ENCODE measurements at places on chromosomes 16 and 17. TPM values are rescaled to one million over a fixed set of nuclear protein-coding genes. Genes with fewer than 3 reads are reported as not detected.
A peak's percentile ranks its signal among the peaks of the same experiment; 100 is the strongest.

The DPEP3 gene
- polyA plus RNA-seq = 0.09 TPM

The KCNH6 gene
- polyA plus RNA-seq = 6.9 TPM

The TBC1D3 gene
- polyA plus RNA-seq = not detected

The PIRT gene
- 6.5 TPM for polyA plus RNA-seq

The GP2 gene
- polyA plus RNA-seq = 5.4 TPM

The DNAJC7 gene
- 93.0 TPM for polyA plus RNA-seq

The GFER gene
- polyA plus RNA-seq = 48.5 TPM

The CTRB2 gene
- not detected for polyA plus RNA-seq

DNA sequence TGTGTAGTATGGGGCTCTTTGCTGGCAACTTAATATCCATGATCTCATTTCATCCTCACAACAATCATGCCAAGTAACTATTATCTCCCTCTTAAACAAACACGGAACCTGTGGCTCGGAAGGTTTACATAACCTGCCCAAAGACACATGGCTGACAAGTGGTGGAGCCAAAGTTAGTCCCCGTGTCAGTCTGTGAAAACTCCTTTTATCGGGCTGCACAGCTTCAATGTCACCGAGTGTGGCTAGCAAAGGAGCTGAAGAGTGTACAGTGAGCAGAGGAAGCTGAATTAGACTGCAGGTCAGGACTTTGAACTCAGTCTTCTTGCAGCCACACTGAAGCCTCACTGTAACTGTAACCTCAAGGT lies 80.3 kb downstream of the PARN start:
- DNase-seq = peak; percentile 72

DNA sequence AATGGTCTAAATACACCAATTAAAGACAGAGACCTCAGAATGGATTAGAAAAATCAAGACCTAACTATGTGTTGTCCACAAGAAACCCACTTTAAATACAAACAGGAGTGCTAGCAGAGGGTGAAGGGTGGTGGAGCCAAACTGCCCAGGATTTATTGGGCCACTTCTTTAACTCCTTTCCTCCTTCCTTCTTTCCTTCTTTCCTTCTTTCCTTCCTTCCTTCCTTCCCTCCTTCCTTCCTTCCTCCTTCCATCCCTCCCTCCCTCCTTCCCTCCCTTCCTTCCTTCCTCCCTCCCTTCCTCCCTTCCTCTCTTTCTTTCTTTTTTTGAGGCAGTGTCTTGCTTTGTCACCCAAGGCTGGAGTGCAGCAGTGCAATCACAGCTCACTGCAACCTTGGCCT lies 34.3 kb upstream of the EMP2 start:
- no peak for DNase-seq

DNA sequence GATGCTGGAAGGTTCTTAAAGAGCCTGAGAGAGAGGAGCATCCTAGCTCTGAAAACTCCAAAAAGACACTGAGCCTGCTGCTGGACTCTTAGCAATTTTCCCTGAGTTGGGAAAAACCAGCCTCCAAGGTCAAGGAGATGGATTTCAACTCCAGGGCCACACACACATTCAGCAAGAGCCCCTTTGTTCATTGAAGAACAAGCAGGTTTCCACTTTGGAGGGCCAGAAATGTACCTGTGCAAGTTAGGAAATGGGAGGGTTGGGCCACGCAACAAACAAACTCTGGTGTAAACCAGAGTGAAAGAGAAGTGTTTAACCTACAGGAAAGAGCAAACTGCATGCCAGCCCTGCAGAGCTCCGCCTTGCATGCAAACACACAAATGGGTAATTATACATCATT lies 264.8 kb upstream of the RPL38 start:
- no peak for DNase-seq

DNA sequence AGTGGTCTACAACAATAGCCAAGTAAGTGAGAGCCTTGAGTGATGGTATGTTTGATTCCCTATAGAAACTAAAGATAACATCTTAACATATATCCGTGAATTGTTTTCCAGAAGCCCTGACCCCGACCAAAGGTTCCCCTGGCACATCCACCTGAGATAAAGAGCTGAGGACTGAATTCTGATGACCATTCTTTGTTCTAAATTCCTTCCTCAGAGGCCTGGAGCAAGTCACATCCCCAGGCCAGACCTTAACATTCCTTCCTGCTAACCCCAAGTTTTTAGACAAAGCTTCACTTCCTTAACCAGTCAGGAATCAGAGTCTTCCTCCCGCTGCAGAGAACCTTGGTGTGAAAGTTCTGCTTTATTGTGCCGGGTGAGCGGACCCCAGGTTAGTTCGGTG lies 83.3 kb downstream of the PMP22 start:
- no peak for DNase-seq

GRCh38 chr16:14419817-14420216 lies 210.2 kb downstream of the PARN start:
- DNase-seq = no peak

DNA sequence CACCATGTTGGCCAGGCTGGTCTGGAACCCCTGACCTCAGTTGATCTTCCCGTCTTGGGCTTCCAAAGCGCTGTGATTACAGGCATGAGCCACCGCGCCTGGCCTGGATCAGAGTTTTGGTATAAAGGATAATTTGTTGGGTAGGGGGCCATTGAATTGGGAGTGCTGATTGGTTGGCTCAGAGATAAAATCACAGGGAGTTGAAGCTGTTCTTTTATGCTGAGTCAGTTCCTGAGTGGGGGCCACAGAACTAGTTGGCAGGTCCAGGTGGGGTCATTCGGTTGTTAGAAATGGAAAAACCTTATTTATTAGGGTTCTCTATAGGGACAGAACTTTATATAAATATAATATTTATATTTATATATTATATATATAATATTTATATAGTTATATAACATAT lies 147.1 kb downstream of the SSH2 start:
- DNase-seq = no peak

- DNase-seq = no peak
Observed at GRCh38 chr16:82630219-82630618, 3.5 kb downstream of the CDH13 start.

GRCh38 chr16:61146429-61146828 lies 889.8 kb downstream of the CDH8 start:
- DNase-seq = no peak

GRCh38 chr17:61503961-61504360 lies 51.7 kb downstream of the TBX4 start:
- no peak for DNase-seq

DNA sequence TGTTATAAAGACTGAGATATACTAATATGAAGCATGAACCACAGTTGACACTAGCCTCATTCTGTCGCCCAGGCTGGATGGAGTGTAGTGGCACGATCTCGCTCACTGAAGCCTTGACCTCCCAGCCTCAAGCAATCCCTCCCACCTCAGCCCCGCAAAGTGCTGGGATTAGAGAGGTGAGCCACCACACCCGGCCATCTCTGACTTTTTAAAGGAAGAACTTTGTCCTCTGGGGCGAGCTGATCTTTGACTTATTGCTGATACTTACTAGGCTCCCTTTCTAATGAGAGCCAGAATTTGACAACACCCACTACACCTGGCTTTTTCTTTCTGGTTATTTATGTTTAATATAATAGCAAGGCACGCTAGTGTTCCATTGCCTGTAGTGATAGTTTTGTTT lies 57.2 kb downstream of the CLEC16A start:
- peak; percentile 17 for DNase-seq

- no peak for DNase-seq
Observed at GRCh38 chr17:18280766-18281371, 20.4 kb downstream of the MIEF2 start.

GRCh38 chr17:58047376-58048150 lies 35.7 kb upstream of the DYNLL2 start:
- no peak for DNase-seq

- no peak for DNase-seq
Observed at GRCh38 chr17:48384164-48384563, 45.9 kb downstream of the SKAP1 start.

DNA sequence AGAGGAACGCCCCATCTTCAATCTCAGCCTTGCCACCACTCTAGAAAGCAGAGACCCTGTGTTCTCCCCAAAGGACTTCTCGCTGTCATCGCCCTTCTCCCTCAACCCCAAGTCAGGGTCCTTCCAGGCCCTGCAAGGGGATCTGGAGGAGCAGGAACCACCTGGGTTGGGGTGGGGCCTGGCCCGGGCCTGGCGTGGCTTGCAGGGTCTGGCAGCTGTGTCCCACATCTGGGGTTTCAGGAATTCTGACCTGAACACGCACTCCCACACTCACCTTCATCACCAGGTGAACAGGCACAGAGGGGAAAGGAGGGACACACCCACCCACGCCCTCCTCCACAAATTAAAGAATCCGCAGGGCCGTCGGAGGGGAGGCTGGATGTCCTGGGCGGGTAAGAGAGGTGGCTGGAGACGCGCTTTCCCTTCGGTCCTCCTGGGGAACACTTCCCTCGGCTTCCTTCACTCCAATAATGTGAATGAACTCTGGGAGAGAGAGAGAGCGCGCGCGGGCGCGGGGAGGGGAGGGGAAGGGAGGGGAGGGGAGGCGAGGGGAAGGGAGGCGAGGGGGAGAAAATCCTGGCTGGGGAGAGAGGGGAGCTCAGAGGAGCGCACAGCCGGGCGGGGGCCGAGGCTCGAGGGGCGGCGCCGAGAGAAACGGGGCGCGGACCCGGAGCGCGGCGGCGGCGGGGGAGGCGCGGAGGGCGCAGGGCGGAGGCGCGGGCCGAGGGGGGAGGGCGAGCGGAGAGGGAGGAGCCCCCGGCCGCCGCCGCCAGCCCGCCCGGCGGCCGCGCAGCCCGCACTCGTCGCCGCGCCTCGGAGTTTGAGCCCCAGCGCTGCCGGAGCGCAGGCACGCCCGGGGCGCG lies at the start of gene CACNG4:
TSS of gene CACNG4 (plus strand) at position 799 of the 863 bp plus-strand sequence. CDS start 205 bp downstream, outside the sequence.
- DNase-seq = peak; percentile 19
